ENCODE measurements at places on chromosomes 5 and 9. TPM values are rescaled to one million over a fixed set of nuclear protein-coding genes. Genes with fewer than 3 reads are reported as not detected.

ANGPTL2 gene
- total RNA-seq: not detected

GPR150 gene
- total RNA-seq: 2.4 TPM

WNK2 gene
- not detected for total RNA-seq

ADAMTS2 gene
- not detected for total RNA-seq

DNA sequence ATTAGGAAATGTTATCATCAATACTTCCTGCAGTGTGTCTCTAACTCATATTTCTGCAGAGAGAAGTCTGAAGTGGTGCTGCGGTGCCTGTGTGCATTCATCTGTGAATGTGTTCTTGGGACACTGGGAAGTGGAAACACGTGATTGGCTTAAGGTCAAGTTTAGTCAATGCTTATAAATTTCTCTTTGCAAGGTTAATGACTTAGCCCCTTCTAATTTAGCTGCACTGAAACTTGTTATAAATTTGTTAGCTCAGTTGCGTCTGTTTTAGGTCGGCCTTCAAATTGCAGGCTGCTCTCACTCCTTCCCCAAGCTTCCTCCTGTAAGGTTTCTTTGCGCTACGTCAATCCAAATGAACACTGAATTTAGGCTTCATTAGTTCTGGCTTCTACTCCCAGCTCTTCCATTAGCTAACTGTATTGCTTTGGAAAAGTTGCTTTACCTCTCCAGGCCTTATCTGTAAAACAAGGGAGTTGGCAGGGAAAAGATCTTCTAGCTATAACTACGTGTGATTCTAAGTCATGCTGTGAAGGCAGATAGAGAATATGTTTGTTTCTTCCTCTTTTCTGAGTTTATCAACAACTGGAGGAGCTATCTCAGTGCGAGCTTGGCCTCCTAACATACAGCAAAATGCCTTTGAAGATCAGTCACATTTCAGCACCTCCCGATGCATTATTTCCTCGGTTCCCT, 341.8 kb downstream of the NFIB start:
- DNase-seq: no peak

- no peak for DNase-seq
These were observed 298.4 kb upstream of the SEMA6A start for GRCh38 chr5:116872986-116873385.

DNA sequence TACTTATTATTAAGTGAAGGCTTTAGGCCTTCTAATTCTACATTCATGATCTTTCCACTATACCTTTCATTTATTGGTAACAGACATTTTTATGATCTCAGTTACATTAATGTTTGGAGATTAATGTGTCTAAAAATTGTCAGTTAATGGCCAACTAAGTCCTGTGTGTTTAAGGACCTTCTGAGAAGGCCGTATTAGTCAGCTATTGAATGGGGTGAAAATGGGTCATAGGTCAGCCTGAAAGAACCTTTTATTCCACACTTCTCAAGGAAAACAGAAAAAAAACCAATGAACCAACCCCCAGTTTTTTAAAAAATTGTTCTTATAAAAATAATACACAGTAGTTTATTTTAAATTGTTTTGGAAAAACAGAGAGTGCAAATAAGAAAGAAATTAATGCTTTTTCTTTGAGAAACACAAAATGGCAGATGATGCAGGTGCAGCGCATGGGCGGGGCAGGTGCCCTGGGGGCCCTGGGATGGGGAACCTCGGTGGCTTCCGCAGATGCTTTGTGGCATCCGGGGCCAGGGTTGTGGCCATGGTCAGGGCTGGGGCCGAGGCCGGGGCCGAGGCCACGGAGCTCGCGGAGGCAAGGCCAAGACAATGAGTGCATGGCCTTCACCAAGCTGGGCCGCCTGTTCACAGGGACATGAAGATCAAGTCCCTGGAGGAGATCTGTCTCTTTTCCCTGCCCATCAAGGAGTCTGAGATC, 141.9 kb downstream of the SPATA31D1 start:
- DNase-seq: no peak

All from CD4-positive, alpha-beta memory T cell (primary cell).